ENCODE measurements at places on chromosomes 2 and 18.

- DNase-seq: no peak
Measured at GRCh38 chr18:48667276-48668254, 128.7 kb downstream of the CTIF start.

DNA sequence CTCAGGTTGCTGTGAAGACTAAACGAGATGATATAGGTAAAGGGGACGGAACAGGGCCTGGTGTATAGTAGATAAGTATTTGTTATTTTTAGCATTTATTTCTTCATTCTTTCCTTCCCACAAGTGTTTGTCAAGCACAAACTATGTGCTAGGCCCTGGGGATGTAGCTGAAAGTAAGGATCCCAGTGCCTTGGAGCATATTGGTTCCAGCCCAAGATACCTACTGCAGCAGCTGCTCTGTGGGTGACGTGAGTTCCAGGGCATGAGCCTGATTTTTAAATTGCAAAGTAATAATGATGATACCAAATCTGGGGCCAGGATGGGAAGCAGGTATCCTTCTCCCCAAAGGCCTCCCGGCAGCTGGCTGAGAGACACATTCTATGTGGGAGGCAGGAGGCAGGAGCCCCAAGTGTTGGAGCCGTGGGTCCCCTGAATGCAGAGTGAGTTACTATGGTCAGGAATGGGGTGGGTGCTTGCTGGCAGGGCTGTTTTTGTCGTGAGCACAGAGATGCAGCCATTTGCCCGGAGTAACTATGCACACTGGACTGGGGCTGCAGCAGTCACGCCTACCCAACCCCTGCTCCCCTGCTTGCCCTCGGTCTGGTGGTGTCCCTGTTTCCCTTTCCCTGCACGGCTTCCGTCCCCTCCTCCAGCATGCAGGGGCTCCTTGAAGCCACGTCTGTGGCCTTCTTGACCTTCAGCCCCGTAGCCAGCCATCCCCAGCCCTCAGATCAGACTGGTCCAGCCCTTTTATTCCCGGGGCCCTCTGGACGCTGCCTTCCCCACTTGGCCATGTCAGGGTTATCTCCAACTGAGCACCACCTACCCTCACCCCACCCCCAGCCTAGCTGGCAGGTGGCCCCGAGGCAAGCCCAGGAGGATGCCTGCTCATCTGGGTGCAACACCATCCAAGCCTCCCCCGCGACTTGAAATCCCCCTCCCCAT lies 52.4 kb downstream of the INHBB start:
- DNase-seq: no peak

DNA sequence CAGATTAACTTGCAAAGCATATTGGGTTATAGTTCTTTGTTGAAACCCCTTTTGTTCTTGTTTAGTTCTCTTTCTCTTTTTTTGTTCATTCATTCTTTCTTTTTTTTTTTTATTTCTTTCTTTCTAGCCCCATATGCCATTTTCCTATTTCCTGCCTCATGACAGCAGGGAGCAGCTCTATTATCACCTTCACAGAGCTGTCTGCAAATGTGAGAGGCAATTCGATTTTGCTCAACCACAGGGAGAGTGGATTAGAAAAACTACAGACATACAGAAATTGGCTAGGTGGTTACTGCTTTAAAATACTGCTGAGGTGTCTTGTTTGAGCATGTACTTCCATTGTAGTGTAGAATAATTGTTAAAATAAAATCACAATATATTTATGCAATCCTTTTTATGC lies 44.2 kb upstream of the TBR1 start:
- DNase-seq: no peak

DNA sequence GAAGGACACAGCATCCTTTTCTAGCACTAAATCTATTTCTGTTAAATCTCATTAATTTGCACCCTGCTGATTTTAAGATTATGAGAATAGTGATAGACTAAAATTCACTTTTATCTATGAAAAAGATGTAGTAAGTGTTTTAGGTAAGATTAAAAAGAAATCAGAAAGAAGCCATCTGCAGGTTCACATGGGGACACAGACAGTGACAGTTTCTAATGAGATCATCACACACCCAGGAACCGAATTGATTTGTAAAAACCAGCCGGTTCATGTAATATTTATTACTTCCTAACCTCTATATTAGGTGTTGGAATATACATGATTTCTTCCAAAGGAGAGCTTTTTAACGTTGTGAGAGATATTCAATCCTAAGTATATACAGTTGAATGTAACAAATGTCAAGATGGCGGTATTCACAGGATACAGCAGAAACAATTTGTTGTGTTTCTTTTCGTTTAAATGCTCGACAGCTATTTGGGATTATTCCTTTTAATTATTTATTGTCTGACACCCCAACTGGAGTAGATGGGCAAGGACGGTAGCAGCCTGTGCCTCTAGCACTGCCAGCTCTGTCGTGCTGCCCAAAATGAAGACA lies 223.4 kb downstream of the CCDC102B start:
- no peak for DNase-seq

- no peak for DNase-seq
Measured at GRCh38 chr2:191835539-191836350, 11.1 kb downstream of the CAVIN2 start.

DNA sequence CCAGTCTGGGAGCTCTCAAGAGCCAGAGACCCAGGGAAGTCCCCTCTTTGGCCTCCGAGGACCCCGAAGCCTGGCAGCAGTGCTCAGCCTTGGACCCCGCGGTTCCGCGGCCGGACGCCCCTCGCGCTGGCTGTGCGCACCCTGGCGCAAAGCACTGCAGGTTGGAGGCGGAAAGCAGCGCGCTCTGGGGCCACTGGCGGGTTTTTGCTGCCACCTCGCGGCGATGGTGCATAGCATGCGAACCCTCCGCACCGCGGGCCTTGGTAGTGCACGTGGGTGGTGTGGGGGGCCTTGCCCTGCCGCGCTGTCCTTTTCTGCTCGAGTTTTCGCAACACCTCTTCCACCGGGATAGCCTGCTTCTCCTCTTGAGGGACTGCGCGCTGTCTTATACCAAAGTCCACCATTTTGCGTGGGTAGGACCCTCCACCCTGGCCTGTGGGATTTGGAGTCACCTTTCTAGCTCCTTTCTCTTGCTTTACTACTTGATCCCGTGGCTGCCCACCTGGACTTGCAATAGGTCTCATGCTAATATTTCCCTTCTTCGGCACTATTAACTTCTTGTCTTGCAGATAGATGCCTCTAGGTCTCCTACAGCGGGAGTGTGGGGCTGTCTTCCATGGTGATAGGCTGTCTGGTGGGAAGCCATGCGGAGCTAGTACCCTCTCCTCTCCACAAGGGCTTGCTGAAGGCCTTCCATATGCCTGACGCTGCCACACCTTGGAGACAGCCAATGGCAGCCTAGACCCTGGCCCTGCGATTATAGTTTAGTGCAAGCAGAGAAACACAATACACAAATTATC lies 14.3 kb downstream of the SIX3 start:
- peak; percentile 28 for DNase-seq

GRCh38 chr2:59308108-59308507 lies 1067.0 kb upstream of the FANCL start:
- peak; percentile 57 for DNase-seq

GRCh38 chr18:49277395-49278036 lies 182.9 kb downstream of the DYM start:
- no peak for DNase-seq

DNA sequence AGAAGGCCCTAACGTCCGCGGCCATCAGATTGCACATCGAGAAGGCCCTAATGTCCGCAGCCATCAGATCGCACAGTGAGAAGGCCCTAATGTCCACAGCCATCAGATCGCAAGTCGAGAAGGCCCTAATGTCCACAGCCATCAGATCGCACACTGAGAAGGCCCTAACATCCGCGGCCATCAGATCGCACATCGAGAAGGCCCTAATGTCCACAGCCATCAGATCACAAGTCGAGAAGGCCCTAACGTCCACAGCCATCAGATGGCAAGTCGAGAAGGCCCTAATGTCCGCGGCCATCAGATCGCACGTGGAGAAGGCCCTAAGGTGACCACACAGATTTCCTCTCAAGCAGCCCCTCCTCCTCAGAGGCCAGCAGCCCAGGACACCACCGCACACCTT lies 193.2 kb upstream of the PXDN start:
- DNase-seq: no peak

DNA sequence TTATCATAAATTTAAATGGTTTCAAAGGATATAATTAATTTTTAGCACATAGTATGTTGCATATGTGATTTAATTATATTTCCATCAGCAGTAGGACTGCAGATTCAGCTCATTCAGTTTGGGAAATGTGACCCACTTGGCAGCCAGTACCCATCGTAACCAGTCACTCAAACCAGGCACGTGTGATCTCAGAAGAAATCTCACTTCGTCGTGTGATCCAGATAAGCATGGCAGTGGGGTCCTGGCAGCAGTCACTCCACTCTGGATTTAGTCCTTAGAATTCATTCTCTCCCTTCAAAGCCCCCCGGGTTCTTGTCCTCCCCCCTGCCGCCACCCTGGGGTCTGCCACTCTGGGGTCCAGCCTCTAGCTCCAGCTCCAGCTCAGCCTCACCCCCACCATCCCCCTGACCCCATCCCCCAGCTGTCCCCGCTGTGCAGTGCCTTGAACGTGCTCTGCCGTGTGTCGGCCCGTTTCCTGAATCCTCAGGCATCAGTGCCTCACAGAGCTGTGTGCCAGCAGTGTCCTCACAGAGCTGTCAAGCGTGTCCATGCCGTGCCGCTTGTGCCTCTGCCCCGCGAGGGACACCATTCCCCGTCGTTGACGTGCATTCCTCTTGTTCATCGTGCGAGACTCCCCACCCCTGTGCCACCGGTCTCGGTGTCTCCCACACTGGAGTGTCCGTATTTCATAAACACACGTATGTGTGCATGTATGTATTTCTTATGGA lies 34.8 kb downstream of the TRAPPC12 start:
- no peak for DNase-seq

GRCh38 chr2:45895241-45895861 lies 243.9 kb downstream of the PRKCE start:
- DNase-seq: no peak

- no peak for DNase-seq
Measured at GRCh38 chr2:235725016-235725489, 231.2 kb downstream of the AGAP1 start.

DNA sequence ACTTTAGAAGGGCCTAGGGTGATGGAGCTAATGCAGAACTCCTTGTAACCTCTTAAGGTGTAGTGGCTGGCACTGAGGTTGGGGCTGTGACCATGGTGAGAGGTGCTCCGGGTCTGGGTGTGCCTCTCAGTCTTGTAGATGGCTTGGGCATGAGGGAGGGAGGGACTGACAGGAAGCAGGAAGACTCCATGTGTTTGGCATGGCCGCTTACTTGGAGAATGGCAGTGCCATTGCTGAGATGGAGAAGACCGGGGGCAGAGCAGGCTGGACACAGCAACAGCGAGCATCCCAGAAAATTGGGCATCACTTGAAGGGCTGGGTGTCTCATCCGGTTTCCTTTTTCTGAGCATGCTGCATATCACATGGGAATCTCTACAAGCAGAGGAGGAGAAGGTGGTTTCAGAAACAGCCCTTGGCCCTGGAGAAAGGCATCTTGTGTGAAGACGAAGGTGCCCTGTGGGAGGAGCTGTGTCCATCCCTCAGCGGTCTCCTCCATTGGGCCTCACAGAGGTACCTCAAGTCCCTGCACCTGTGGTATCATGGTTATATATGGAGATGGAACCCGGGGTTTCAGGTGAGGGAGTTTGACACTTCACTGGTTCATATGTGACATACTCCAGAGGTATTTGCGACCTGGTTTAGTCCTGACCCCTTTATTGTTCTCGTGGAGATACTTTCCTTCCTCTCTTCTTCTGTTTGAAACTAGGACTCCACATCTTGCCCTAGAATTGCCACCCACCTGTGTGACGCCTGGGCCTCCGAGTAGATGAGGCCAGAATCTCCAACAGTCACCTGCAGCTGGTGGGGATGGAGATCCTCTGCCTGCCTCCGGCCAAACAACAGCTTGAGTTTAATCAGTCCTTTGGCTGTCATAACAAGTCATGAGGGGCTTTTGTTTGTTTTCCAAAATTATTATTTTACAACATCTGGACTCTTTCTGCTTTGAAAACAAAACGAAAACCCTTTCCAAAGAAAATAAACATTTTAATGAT lies 45.6 kb downstream of the INPP4A start:
- DNase-seq: no peak

GRCh38 chr2:223093436-223094241 lies 41.6 kb downstream of the KCNE4 start:
- DNase-seq: no peak

GRCh38 chr2:88692187-88692586 lies 714 bp downstream of the RPIA start:
- DNase-seq: peak; percentile 23

- DNase-seq: no peak
Measured at GRCh38 chr2:27681841-27682240, 18.2 kb downstream of the SLC4A1AP start.

DNA sequence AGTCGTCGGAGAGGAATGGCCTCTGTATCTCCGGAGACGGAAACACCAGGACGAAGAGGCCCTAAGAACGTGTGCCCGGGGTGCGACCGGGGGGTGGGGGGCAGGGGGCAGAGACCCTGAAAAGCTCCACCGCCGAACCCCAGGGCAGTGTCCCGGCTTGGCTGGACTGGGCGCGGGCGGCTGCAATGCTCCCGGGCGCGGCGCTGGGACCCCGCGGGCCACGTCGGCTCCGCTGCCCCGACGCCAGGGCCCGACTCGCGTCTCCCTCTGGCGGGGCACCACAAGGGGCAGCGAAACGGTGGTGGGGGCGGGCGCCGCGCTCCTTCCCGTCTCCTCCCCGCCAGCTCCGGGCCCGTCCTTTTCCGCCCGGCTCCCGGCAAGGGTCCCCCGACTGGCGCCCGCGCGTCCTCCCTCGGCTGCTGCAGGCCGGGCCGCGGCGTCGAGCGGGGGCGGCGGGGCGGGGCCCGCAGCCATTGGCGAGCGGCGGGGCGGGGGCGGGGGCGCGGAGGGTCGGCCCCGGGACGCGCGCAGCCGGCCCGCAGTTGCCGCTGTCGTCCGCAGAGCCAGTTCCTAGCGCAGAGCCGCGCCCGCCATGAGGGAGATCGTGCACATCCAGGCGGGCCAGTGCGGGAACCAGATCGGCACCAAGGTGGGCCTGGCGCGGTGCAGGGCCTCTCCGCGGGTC lies at the start of gene TUBB6:
Gene TUBB6, plus strand, starts transcription at position 541 of the 685 bp plus-strand sequence. Its CDS starts 52 bp downstream, at position 593.
- no peak for DNase-seq

DNA sequence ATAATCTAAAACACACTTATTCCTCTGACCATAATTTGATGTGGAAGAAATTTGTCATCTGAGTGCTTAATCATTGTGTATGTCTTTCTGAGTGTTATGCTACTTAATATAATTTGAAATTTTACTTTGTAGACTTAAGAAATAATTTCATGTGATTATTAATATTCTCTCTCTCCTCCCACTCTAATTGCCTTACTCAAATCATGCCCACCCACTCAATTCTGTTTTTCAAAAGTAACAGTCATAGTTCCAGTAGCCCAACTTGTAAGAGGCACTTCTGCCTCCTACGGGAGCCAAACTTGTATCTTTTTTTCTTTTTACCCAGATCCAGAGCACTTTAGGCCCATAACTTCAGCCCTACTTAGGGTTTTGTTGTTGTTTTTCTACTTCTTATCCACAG lies 18.5 kb upstream of the KYNU start:
- DNase-seq: no peak

DNA sequence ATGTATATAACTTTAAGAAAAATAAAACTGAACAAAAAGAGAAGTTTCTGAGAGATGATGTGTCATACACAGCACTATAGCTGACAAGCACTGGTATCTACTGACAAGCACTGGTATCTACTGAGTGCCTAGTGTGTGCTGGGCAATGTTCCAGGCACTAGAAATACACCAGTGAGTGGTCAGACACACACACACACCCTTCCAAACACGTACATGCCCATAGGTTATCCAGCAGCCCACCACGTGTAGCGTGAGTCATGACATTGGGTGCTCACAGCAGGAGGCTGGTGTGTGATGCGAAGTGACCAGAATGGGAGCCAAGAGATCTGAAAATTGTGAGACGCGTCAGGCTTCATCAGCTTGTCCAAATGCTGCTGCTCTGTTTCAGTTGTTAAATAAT lies 12.2 kb upstream of the GNAL start:
- DNase-seq: no peak

- DNase-seq: no peak
Measured at GRCh38 chr2:47095349-47096020, 59.6 kb downstream of the STPG4 start.
